Calu3 (cell line): ENCODE measurements at places on chromosomes 3 and 15.

- DNase-seq, result no peak
Observed at GRCh38 chr15:75577401-75578172, 1.5 kb downstream of the PTPN9 start.

DNA sequence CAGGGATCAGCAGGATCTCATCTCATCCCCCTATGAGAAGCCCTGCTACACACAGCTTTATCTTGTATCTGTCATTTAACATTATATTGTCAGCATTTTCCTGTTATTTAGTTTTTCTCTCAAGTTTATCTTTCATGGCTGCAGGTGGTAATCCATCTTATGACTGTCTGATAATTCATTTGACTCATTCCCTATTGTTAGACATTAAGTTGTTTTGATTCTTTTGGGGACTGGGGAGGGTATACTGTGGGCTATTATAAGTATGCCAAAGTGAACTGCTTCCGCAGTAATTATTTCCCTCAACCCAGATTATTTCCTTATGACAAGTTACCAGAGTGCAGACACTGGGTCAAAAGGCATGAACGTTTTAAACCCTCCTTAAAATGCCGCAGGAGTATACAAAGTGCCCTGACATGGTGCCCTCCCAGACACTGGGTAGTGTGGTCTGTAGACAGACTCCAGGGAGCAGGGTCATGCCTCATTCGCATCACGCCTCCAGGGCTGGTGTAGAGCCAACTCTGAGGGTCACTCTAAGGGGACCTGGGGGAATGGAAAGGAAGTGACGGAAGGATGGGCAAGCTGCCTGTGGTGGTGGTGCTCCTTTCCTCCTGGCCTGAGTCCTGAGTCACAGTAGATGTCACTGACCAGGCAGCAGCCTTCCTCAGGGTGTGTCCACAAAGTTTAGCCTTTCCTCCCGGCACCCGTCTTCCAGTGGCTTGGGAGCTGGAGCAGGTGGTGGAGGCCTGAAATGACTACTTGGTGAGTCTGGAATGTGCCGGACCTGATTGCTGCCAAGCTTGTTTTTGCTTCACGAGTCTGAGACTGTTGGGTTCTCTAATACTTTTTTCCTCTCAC is 11.6 kb downstream of the GPR160 start:
- peak; percentile 87 for DNase-seq

DNA sequence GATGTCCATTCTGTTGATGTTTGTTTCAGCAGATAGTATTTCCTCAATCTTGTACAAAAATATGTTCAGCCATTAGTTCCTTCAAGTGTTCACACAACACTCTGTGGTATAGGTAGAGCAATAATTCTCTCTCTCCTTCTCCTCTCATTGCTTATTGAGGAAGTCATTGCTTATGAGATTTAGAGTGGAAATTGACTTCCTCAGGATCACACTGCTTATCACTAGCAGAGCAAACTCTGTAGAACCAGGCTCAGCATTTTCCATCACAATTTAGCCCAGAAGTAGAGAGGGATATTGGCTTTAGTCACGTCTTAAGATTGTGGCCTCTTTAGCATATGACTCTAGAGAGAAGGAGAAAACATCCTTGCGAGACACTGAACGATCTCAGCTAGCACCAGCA is 31.2 kb downstream of the RAB11A start:
- DNase-seq, result no peak

DNA sequence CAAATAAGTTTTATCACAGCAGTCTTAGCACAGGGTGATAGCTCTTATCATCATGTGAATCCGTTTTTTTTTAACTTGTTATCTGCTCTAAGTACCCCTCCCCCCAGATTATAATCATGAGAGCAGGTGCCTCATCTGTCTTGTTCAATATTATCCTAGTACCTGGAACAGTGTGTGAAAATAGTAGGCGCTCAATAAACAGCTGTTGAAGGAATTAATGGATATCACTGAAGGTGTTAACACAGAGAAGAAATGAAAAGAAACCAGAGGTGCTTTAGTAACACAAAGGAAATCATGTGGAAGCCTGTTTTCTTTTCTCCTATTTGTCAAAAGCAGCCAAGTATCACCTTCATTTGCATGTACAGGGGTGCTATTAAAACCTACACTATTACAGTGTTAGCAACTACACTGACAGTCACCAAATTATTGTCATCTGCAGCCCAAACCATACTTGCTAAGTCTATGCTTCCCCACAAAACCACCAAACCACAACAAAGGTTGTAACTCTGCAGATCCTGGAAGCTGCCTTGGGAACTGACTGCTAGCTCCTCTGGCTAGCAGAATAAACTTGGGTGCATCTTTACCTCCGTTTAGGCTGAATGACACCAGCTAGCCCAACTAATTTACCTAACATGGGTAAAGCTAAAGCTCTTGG is 2.9 kb downstream of the XPC start:
- DNase-seq, result no peak

DNA sequence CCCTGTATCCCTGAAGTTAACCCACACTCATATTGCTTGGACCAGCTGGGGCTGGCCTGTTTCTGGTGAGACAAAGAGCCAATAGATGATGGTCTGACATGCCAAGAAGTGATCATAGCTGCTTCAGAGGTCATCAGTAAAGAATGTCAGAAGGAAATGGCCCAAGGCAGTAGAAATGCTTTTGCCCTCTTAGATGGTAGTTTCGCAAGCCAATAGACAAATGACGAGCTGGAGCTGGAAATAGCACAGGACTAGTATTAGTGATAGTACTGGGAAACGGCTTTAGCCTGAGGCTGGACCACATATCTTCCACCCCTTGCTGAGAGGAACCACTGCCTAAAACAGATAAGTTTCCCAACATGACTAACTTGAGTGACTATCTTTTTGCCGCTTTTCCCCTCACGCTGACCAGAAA is 176.1 kb upstream of the THBS1 start:
- DNase-seq, result no peak

- DNase-seq, result no peak
Observed at GRCh38 chr3:178504128-178504527, 32.1 kb upstream of the KCNMB2 start.

- no peak for DNase-seq
Observed at GRCh38 chr15:85312486-85312885, 67.9 kb upstream of the AKAP13 start.

DNA sequence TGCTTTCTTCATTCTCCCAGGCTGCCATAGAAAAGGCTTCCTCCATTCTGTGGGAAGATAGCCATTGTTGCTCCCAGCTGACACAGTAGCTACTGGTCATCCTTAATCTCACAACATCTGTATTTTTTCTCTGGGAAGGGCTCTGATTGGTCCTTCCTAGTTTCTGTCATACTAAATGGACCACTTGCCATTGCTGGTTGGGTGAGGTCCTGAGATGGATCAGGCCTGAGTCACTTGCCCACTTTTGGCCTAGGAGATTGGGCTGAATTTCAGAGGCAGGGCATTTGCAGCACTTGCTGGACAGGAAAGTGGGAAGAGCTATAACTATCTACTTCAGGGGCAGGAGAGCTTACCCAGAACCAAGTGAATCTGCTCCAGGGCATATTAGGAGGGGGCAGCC is 106.5 kb upstream of the PROK2 start:
- no peak for DNase-seq

DNA sequence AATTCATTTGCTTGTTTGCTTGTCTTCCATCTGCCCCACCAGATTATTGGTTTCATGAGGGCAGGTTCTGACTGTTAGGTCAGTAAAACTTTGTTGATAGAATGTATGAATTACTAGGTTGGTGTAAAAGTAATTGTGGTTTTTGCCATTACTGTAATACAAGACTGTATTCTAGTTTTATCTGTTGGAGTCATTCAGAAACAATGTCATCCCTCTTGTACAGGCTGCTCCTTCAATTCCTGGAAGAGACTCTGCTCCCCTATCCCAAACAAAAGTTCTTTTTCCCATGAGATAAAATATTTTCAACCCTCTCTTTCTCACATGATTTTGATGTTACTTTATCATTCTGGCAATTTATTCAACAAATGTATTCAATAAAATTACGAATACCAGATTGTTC is 115.0 kb downstream of the CHST2 start:
- DNase-seq, result no peak

DNA sequence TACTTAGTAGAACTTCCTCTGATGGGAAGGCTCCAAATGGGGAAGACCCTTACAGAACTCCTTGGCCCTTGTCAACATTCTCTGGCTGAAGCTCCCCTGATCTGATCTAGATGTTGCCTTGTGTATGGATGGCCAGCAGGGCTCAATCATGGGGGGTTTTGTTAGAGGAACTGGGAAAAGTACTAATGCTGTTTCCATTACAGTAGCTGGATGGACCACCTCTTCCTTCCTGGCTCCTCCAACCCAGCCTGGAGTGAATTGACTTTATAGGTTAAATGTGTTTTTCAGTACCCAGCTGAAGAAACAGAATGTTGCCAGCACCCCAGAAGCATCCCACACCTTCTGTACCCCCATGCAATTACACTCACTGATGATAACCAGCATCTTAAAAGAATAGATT is 22.7 kb upstream of the CLEC3B start:
- DNase-seq, result no peak

- peak; percentile 81 for DNase-seq
Observed at GRCh38 chr15:91853511-91853947, at the start of gene SLCO3A1. Gene SLCO3A1 (plus strand): TSS chr15:91853708.

GRCh38 chr3:13121553-13122001 is 48.3 kb upstream of the IQSEC1 start:
- no peak for DNase-seq

GRCh38 chr15:97425596-97425995 is 534.9 kb upstream of the ARRDC4 start:
- DNase-seq, result peak; percentile 15

- DNase-seq, result no peak
Observed at GRCh38 chr3:12965999-12966846, 107.0 kb downstream of the IQSEC1 start.

DNA sequence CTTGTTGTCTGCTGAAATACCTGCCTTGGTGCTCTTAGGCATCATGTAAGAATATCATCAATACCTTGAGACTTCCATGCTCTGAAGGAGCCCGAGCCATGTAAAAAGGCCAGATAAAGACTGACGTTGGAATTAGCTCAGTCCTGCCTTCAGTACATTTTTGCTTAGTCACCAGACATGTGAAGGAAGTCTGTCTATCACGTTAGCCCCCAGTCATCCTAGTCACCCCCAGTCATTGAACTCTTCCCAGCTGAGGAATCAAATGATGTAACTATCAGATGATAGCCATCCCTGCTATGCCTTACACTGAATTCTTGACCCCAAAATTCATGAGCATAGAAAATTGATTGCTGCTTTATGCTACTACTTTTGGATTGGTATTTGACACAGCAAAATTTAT is 351.2 kb upstream of the SGO1 start:
- no peak for DNase-seq

- no peak for DNase-seq
Observed at GRCh38 chr3:102536456-102536855, 101.6 kb downstream of the ZPLD1 start.

- DNase-seq, result no peak
Observed at GRCh38 chr3:18379647-18380046, 45.5 kb downstream of the SATB1 start.

GRCh38 chr3:50248387-50248786 is 12.4 kb downstream of the GNAI2 start:
- DNase-seq, result peak; percentile 68

DNA sequence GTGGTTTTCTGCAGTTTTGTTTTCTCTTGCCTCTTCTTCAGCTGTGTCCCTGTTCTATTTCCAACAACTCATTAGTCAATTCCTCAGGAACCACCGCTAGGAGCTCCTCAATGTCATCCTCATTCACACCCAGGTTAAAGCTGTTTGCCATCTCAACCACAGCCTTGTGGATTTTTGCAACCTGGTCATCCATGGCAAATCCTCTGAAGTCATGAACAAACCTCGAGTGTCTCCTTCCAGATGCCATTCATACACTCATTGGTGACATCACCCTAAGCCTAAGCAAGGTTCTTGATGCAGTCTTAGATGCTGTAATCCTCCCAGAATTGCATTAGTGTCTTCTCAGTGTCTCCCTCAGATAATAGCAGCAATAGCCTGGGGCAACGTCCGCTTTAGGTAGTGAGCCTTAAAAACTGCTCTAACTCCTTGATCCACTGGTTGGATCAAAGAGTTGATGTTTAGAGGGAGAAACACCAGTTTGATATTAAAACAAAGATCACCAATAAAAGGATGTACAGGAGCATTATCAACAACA is 31.5 kb upstream of the ZNF502 start:
- no peak for DNase-seq

- DNase-seq, result peak; percentile 6
Observed at GRCh38 chr3:59150039-59150438, 100.2 kb upstream of the CFAP20DC start.

GRCh38 chr3:88230638-88231037 is 80.9 kb downstream of the C3orf38 start:
- DNase-seq, result no peak

DNA sequence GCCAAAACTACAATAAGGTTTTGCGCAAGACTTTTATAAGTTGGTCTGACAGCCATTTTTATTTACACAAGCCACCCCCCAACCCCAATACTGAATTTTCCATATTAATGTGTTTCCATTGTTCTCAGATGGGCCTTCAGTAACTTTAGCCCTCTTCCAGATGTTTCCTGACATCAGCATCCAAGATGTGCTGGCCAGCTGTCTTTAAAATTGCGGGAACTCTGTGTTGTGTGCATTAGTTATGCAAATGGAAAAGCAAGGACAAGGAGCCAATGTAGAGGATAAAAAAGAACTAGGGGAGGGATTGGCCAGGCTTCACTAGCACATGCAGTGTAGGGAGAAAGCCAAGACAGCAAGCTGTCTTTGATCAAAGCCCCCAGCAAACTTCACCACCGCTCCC is 45.4 kb downstream of the COMMD2 start:
- no peak for DNase-seq

- DNase-seq, result no peak
Observed at GRCh38 chr3:64271631-64272030, 46.4 kb upstream of the PRICKLE2 start.

GRCh38 chr3:10602769-10603768 is 97.7 kb upstream of the ATP2B2 start:
- no peak for DNase-seq

DNA sequence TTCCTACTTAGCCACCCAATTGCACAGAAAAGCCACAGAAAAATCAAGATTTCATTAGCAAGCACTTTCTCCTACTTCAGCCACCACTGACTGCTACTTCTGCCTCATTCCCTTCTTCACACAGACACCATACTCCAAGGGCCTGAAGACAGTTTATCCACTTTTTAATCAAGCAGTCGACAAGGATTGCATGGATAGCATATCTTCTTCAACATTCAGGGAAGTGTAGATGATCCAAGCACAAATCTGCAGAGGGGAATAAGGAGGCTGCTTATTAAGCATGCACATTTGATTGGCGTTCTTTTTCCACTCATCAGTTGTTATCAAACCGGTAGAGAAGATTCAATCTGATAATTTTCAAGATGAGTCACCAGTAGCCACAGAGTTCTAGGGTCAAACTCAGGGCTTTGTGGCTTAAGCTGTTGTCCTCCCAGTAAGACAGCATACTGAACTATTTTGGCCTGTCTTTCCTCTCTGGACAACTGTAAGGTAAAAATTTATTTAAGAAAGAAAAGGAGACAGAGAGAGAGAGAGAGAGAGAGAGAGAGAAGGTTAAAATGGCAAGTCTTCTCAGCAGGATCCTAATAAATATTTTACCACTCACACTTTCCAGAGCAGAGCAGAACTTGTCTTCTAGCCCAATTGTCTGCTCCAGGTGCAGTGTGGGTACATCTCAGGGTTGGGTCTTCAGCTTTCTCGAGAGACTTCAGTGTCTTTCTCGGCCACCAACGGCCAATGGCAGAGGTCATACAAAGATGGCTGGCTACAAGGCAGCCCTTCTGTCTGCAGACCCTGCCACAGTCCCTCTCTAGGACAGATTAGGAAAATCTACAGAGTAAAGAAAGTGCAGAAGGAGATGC is 80.6 kb upstream of the BHLHE40 start:
- no peak for DNase-seq
